HEK293T (cell line): ENCODE measurements at places on chromosomes 12 and 14.

DNA sequence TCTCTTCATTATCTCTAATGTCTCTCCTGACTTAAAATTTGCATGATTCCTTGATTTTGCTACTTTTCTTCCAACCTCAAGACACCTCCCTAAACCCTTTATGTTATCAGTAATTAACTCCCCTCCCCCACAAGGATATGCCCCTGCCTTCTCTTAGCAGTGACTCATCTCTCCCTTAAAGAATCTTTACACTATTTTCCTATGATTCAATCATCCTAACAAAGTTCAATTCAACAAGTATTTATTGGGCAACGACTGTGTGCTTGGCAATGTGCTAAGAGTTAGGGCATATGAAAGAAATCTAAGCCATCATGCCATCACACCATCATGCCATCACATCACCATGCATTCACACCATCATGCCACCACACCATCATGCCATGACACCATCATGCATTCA lies 80.1 kb downstream of the ANO2 start:
- no peak for DNase-seq

DNA sequence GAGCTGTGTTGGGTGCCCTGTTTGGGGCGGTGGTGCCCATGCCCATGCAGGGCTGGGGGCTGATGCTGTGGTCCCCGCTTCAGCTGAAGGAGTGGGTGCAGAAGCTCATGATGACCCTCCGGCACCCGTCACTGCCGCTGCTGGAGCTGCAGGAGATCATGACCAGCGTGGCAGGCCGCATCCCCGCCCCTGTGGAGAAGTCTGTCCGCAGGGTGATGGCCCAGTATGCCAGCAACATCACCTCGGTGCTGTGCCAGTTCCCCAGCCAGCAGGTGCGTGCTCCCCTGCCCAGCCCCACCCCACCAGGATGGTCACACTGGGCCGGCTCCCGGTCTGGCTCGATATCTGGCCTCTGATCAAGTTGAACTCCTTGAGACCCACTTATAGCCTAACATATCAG lies 92.7 kb downstream of the ACACB start:
- no peak for DNase-seq

- DNase-seq = no peak
Measured at GRCh38 chr12:50659690-50660424, 104.0 kb upstream of the ATF1 start.

DNA sequence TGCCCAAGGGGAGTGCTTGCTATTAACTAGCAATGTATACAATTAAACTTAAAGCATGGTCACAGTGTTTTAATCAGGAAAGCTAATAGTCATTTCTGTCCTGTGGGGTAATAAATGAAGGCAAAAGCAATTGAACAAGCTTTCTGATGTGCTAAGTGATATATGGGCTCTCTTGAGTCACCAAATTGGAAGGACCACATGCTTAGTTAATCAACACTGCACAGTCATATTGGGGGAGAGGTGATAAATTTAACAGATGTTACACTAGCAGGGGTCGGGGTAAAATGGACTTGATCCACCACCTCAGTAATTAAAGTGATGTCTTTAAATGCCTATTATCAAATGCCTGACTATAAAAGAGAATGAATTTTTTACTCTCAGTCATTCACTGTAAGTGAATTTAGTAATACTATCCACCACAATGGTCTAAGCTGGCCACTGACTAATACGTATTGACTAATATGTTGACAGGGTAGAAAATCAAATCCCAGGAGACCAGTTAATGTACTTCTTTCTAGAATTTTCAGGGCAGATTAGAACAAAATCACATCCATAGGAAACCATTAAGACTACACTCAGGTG lies 736.3 kb downstream of the RPS29 start:
- DNase-seq = no peak

- DNase-seq = no peak
Measured at GRCh38 chr12:537772-538171, 78.0 kb downstream of the B4GALNT3 start.

GRCh38 chr14:24913021-24913420 lies 136.9 kb downstream of the STXBP6 start:
- DNase-seq = no peak

DNA sequence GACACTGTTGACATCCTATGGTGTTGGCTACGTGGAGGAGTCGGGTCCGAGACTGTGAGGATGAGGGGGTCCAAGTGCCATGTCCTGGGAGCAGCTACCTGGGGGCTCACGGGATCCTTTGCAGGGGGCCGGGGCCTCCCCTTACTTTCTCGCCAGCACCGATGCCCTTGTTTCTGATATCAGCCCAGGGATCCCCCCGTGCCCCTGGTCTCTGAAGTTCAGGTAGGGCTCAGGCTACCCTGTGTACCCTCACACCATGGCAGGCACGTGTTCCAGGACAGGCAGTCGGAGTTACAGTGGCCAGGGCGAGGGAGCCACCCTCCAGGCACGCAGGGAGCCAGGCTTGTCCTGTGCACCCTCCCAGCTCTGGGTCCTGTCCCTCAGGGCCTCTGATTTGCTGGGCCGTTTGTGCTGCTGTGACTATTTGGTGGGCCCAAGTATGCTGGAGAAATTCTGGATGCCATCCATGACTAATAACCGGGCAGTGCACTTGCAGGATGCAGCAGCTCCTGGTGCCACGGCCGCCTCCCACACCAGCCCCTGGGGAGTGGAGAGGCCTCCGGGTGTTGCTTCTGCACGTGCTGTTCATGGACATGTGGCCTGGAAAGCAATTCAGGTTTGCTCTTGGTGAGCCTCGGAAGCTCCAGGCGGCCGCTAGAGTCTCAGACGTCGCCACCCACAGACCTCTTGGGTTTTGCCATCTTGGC lies 93.1 kb upstream of the SFSWAP start:
- no peak for DNase-seq

GRCh38 chr12:89262855-89263552 lies 89.3 kb downstream of the DUSP6 start:
- DNase-seq = no peak

- DNase-seq = no peak
Measured at GRCh38 chr12:49524660-49525324, 14.0 kb upstream of the KCNH3 start.
